ENCODE measurements at places on chromosomes 7 and 10. TPM values are rescaled to one million over a fixed set of nuclear protein-coding genes. Genes with fewer than 3 reads are reported as not detected.

SLC29A4 gene
- total RNA-seq: 5.2 TPM

DNA sequence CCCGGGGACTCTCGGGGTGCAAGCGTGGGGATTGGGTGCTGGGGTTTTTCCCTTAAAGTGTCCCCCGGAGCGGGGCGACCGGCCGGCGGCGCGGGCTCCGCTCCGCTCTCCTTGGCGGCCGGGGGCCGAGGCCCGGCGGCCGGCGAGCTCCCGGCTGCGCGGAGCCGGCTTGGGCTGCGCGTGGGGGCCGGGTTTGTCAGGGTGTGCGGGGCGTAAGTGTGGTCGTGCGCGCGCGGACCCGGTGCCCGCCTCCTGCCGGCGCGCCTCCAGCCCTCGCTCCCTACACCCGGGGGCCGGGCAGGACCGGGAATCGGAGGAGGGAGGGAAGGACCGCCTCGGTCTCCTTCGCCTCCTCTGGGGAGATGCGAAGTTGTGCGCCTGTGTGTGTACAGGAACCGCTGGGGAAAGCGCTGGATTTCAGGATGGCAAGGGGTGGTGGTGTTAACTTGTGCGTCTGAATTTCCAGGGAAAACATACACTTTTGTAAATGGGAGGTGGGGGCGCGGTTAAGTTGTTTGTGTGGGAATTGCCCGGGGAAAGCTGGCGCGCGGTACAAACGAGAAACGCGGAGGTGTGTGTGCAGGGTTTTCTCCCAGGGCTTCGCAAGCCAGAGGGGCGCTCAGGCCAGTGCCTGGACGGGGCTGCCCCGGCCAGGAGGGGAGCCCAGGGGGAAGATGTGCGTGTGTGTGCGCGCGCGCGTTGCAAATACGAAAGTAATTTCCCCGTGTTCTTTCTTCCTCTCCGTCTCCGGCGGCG is 737 bp downstream of the ZMIZ1 start:
- DNase-seq: peak; percentile 63
- H3K27me3 ChIP-seq: no peaks in the 10 kb centered on the region
- peak overlapping the region; percentile 69 for H3K27ac ChIP-seq
- no peaks in the 10 kb centered on the region for H3K36me3 ChIP-seq

C10orf95 gene
- not detected for total RNA-seq

DNA sequence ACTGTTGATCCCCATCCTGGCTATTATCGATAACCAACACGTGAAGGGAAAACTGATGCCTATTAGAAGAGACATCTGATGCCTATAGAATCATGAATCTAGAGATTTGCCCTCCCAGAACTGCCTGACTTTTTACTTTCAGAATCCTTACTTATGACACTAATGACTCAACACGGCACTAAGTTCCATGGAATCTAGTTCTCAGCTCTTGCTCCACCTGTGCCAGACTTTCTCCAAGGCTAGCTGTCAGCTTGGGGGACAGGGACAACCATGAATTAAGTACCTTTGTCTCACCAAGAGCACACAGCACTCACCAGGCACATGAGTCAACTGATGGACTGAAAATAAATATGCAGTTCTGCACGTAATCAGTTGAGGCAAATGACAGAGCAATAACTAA is 184.2 kb downstream of the FRMD4A start:
- no peaks in the 10 kb centered on the region for H3K4me1 ChIP-seq
- peaks cover 33% of the 10 kb centered on the region for H3K27me3 ChIP-seq
- H3K4me3 ChIP-seq: no peak overlapping the region
- no peak for DNase-seq

GRCh38 chr7:12152196-12152918 is 58.7 kb upstream of the TMEM106B start:
- H3K27me3 ChIP-seq: no peaks in the 10 kb centered on the region
- H3K4me3 ChIP-seq: no peak overlapping the region
- no peaks in the 10 kb centered on the region for H3K36me3 ChIP-seq
- no peaks in the 10 kb centered on the region for H3K4me1 ChIP-seq
- no peak for DNase-seq

GRCh38 chr7:112381311-112382091 is 68.8 kb upstream of the IFRD1 start:
- no peaks in the 10 kb centered on the region for H3K36me3 ChIP-seq
- DNase-seq: no peak
- H3K4me3 ChIP-seq: no peak overlapping the region
- no peaks in the 10 kb centered on the region for H3K27me3 ChIP-seq

SMKR1 gene
- total RNA-seq: not detected

DNA sequence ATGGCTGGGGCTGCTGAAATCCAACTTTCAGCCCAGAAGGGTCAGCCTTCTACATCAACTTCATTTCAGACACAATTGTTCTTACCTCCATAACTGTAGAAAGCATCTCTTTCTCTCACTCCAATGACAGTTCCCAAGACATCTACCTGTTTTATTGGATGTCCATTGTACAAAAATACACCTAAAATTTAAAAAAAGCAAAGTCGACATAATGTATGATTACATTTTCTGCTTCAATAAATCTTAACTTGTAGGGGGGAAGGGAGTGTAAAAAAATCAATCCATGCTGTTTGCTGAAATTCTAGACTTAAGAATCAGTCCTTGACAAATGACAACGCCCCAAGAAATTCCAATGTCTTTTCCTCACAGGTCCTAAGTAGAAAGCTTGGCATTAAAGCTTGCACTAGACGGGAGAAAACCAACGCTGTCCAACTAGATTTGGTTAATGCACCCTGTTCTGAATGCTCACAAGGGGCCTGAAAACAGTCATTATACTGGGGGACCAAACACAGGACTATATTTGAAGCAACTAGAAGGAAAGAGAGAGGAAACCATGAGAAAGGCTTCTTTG is 7.5 kb downstream of the STN1 start:
- peaks cover 23% of the 10 kb centered on the region for H3K4me1 ChIP-seq
- no peak for DNase-seq
- no peak overlapping the region for H3K4me3 ChIP-seq

CFTR gene
- total RNA-seq: not detected

DNA sequence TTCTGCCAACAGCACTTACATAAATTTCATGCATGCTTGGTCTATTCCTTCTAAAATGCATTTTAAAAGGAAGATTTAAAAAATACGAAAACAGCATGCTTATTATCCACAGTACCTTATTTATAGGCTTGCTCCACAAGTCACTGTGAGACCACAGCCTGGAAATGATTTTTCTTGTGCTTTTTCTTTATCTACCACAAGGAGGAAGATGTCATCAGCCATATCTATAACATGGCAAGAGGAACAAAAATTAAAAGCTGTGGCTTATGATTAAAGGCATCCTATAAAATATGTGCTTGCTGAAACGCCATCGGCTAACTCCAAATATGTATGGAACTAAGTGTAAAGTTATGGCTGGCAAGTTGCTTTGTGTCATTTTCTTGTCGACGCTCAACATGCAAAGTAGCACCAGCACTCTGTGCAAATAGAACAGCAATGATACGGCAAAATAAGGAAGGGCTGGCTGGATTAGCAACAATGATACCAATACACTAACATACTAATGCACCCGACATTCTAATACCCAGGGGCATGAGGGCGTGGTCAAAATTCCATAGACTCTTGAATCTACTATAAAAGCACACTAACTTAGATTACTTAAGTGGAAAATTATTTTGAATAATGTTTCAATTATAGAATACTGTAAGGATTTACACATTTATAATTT is 41.2 kb upstream of the AKR1E2 start:
- no peak for DNase-seq
- no peaks in the 10 kb centered on the region for H3K27me3 ChIP-seq
- H3K36me3 ChIP-seq: no peaks in the 10 kb centered on the region
- no peak overlapping the region for H3K27ac ChIP-seq

GRCh38 chr10:62054830-62055229 is 153.3 kb downstream of the ARID5B start:
- H3K4me1 ChIP-seq: peaks cover 24% of the 10 kb centered on the region
- DNase-seq: no peak
- no peak overlapping the region for H3K4me3 ChIP-seq
- H3K27ac ChIP-seq: no peak overlapping the region
- H3K36me3 ChIP-seq: peaks cover 10% of the 10 kb centered on the region
- no peaks in the 10 kb centered on the region for H3K27me3 ChIP-seq

DNA sequence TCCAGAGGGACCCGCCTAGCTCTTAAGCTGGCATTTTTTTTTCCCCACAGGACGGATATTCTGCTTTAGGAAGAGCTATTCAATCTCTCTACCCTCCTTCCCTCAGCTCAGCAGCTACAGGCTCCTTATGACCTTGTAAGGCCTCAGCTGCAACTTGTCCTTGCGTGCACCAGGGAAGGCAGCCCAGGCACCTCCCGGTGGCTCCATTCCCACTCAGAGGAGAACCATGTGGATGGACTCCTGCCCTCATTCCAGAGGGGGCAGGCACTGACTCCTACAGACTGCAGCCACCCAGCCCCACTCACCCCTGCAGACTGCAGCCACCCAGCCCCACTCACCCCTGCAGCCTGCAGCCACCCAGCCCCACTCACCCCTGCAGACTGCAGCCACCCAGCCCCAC is 73.7 kb downstream of the ITIH5 start:
- H3K27me3 ChIP-seq: no peaks in the 10 kb centered on the region
- H3K4me3 ChIP-seq: no peak overlapping the region
- no peaks in the 10 kb centered on the region for H3K4me1 ChIP-seq
- no peaks in the 10 kb centered on the region for H3K36me3 ChIP-seq

- DNase-seq: no peak
- peak overlapping the region; percentile 89 for H3K4me3 ChIP-seq
- no peak overlapping the region for H3K27ac ChIP-seq
- no peaks in the 10 kb centered on the region for H3K27me3 ChIP-seq
These were observed 1.4 kb downstream of the TNKS2 start for GRCh38 chr10:91799612-91799975.

DNA sequence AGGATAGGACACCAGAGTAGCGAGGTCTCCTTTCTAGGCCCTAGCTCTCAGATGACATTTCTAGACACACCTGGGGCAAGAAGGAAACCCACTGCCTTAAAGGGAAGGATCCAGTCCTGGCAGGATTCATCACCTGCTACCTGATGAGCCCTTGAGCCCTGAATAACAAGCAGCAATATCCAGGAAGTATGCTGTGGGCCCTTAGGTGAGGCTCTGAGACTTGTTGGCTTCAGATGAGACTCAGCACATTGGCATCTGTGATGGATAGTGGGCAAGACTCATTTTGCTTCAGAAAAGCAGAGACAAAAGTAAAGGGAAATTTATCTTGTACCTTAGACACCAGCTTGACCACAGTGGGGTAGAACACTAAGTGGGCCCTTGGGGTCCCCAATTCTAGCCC is 238.4 kb upstream of the MEOX2 start:
- DNase-seq: no peak
- peaks cover 13% of the 10 kb centered on the region for H3K4me1 ChIP-seq
- H3K36me3 ChIP-seq: no peaks in the 10 kb centered on the region
- H3K27ac ChIP-seq: no peak overlapping the region
- H3K4me3 ChIP-seq: no peak overlapping the region
- no peaks in the 10 kb centered on the region for H3K27me3 ChIP-seq

- no peaks in the 10 kb centered on the region for H3K4me1 ChIP-seq
- DNase-seq: no peak
- H3K36me3 ChIP-seq: no peaks in the 10 kb centered on the region
- H3K4me3 ChIP-seq: no peak overlapping the region
- H3K27ac ChIP-seq: no peak overlapping the region
These were observed 30.3 kb upstream of the TRIM24 start for GRCh38 chr7:138429577-138430250.

DNA sequence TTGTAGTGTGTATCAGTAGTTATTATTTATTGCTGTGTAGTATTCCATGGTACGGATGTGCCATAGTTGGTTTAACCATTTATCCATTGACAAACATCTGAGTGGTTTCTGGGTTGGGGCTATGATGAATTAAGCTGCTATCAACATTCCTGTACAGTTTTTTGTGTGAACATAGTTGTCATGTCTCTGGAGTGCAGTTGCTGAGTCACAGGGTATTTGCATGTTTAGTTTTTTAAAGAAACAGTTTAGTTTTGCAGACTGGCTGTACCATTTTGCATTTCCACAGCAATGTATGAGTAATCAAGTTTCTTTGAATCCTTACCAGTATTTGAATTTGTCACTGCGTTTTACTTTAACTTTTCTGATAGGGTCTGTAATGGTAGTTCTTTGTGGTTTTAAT is 516.7 kb upstream of the CELF2 start:
- peaks cover 4% of the 10 kb centered on the region for H3K4me1 ChIP-seq
- no peak for DNase-seq
- H3K27ac ChIP-seq: no peak overlapping the region
- H3K4me3 ChIP-seq: no peak overlapping the region
- no peaks in the 10 kb centered on the region for H3K27me3 ChIP-seq
- H3K36me3 ChIP-seq: no peaks in the 10 kb centered on the region

GRCh38 chr10:29723726-29724125 is 89.0 kb upstream of the SVIL start:
- no peak for DNase-seq
- peaks cover 20% of the 10 kb centered on the region for H3K4me1 ChIP-seq
- H3K36me3 ChIP-seq: no peaks in the 10 kb centered on the region
- H3K27ac ChIP-seq: no peak overlapping the region
- H3K27me3 ChIP-seq: no peaks in the 10 kb centered on the region

GRCh38 chr10:115654961-115655360 is 561.8 kb downstream of the ATRNL1 start:
- no peak overlapping the region for H3K27ac ChIP-seq
- H3K27me3 ChIP-seq: no peaks in the 10 kb centered on the region
- no peak for DNase-seq
- H3K4me3 ChIP-seq: no peak overlapping the region
- H3K36me3 ChIP-seq: no peaks in the 10 kb centered on the region

DNA sequence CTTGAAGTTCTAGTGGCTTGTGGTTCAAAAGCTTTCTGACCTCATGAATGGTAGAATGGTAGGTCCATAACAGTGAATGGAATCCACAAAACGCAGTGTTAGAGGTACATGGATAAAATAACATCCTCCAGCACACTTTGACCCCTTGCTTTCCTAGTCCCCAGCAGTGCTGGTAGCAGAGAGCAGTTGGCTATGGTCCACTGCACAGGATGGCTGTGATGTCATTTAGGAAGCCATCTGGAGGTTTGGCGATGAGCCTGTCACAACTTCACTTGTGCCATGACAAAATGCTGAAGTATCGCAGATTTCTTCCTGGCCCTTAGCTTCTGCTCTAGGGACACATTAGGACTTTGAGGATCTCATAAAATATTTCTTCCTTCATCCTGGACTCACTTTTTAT is 300.0 kb upstream of the FZD8 start:
- no peak overlapping the region for H3K27ac ChIP-seq
- peak; percentile 15 for DNase-seq
- no peaks in the 10 kb centered on the region for H3K36me3 ChIP-seq
- H3K4me1 ChIP-seq: no peaks in the 10 kb centered on the region

DNA sequence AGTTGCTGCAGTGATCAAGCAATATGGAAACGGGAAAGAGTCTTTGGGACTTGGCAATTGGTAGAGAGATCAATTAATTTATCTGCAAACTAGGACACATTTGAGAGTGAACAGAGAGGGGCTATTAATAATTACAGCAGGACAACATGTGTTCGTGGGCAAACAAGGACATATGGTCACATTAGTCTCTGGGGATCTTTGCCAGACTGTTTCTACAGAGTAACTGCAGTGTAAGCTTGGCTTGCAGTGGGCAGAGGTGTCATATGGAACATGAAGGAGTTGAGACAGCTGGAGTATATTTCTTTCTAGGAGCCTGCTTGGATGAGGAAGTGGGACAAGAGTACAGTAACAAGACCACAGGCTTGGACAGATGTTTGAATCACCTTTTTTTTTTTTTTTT is 232.1 kb upstream of the LYZL1 start:
- no peaks in the 10 kb centered on the region for H3K4me1 ChIP-seq
- no peak overlapping the region for H3K27ac ChIP-seq

GRCh38 chr7:150406567-150407421 is 27.7 kb downstream of the ZNF775 start:
- peaks cover 15% of the 10 kb centered on the region for H3K4me1 ChIP-seq
- no peaks in the 10 kb centered on the region for H3K27me3 ChIP-seq
- no peaks in the 10 kb centered on the region for H3K36me3 ChIP-seq
- H3K4me3 ChIP-seq: peak overlapping the region; percentile 5
- peak; percentile 13 for DNase-seq
- H3K27ac ChIP-seq: no peak overlapping the region
